ENCODE measurements at places on chromosomes 5 and 9. TPM values are rescaled to one million over a fixed set of nuclear protein-coding genes. Genes with fewer than 3 reads are reported as not detected.

AK8 gene
- 0.37 TPM for total RNA-seq

SLC28A3 gene
- total RNA-seq: 0.09 TPM

C6 gene
- total RNA-seq: 0.28 TPM

ZNF300 gene
- 4.6 TPM for total RNA-seq

BTNL8 gene
- total RNA-seq: not detected

PDZD2 gene
- total RNA-seq: 0.43 TPM

All from smooth muscle cell of bladder (primary cell).